ENCODE measurements at places on chromosomes 7 and 10. TPM values are rescaled to one million over a fixed set of nuclear protein-coding genes. Genes with fewer than 3 reads are reported as not detected.

GRCh38 chr7:3399858-3400257, 98.8 kb downstream of the SDK1 start:
- DNase-seq = peak; percentile 61

DNA sequence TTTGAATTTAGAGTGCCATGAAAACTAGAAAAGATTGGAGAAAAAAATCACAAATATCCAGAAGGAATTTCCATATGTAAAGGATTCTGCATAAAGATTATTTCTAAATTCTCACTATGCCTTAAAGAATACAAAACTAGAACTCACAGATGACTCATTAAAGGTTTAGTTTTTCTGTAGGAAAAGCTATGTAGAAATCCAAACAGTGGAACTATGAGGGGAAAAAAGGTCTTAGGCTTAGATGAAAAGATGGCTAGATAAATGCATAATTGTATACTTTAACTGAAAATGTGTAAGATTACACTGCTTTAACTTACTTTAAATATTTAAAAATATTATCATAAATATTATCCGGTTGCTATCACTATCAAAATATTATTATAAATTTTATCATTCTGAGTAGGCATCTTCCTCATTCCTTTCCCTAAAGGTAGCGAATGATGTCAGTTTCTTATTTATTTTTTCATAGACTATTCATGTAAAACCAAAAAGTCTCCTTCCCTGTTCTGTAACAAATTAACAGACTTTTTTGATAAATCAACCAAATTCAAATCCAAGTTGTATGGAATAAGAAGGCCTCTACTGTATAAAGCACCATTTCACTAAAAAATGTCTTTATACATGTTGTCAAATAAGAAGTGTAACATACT, 69.1 kb upstream of the COMTD1 start:
- no peak for DNase-seq

- DNase-seq = no peak
Observed at GRCh38 chr7:107041097-107041496, 3.4 kb upstream of the PRKAR2B start.

- no peak for DNase-seq
Observed at GRCh38 chr10:73246322-73246645, 771 bp downstream of the DNAJC9 start.

- no peak for DNase-seq
Observed at GRCh38 chr7:22219036-22219435, 137.9 kb downstream of the RAPGEF5 start.

DNA sequence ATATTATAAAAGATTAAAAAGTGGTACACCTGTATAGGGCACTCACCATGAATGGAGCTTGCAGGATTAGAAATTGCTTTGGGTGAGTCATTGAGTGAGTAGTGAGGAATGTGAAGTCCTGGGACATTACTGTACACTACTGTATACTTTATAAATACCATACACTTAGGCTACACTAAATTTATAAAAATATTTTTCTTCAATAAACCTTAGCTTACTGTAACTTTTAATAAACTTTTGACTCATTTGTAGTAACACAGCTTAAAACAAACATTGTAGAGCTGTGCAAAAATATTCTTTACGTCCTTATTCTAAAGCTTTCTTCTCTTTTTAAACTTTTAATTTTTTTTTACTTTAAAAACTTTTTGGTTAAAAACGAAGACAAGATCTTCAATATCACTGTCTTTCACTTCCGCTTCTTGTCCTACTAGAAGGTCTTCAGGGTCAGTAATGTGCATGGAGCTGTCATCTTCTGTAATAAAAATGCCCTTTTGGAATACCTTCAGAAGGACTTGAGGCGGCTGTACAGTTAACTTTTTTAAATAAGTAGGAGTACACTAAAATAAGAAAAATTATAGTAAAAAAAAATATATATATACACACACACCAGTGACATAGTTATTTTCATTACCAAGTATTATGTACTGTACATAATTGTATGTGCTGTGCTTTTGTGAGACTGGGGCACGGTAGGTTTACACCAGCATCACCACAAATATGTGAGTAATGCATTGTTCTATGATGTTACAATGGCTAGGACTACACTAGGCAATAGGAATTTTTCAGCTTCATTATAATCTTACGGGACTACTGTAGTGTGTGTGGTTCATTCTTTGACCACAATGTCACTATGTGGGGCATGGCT, 3.5 kb downstream of the STK31 start:
- DNase-seq = peak; percentile 30

DNA sequence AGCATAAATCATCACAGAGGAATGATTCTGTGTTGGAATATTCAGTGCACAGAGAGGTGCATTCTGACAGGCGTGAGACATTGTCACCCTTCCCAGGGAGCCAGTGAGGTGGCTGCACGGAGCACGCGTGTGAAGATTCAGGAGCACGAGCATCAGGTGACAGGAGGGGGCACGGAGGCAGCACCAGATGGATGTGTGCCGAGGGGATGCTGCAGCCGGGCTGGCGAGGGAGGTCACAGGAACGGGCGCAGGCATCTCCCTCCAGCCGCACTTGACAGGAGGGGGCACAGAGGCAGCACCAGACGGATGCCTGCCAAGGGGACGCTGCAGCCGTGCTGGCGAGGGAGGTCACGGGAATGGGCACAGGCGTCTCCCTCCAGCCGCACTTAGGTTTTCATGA, 66.5 kb downstream of the DIP2C start:
- DNase-seq = no peak

- DNase-seq = no peak
Observed at GRCh38 chr10:124559372-124560132, 97.9 kb downstream of the LHPP start.

ZNF365 gene
- 1.1 TPM for polyA plus RNA-seq

LRRC18 gene
- not detected for polyA plus RNA-seq

Measured in A549 (cell line).